Activated CD8-positive, alpha-beta memory T cell treated with anti-CD3 and anti-CD28 coated beads for 1 hour (primary cell): ENCODE measurements at places on chromosomes 5 and 9.

- DNase-seq = no peak
Observed at GRCh38 chr5:102718819-102719218, 36.3 kb upstream of the PAM start.

DNA sequence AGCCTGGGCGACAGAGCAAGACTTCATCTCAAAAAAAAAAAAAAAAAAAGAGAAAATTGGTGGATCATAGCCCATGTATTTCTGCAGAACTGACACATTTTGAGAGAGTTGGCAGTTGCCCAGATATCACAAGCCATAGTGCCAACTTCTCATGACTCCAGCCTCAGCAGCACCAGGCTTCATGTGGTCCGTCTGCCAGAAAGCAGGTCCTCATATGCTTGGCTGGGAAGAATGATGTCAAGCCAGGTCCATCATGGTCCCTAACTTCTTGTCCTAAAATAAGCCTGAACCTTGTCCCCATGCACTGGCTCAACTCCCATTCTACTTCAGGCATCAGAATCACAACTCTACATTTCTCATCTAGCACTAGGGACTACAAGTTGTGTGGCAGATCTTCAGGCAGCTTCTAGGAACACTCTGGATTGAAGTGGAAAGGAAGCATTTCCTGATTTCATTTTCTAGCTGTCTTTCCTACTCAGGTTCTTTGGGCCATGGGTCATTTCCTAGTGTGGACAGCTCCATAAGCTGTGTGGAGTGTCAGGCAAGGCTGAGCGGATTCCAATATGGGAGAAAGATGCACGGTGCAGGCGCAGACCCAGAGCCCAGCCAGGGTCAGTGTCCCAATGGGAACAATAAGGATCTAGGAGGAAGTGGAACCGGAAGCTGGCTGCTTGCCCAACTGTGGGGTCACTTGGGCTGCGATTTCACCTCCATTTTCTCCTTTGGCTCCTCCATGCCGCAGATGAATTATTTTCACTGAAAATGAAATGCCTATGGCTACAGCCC, 90.1 kb downstream of the LMNB1 start:
- no peak for DNase-seq

- DNase-seq = no peak
Observed at GRCh38 chr5:25009063-25009462, 364.3 kb upstream of the CDH10 start.

DNA sequence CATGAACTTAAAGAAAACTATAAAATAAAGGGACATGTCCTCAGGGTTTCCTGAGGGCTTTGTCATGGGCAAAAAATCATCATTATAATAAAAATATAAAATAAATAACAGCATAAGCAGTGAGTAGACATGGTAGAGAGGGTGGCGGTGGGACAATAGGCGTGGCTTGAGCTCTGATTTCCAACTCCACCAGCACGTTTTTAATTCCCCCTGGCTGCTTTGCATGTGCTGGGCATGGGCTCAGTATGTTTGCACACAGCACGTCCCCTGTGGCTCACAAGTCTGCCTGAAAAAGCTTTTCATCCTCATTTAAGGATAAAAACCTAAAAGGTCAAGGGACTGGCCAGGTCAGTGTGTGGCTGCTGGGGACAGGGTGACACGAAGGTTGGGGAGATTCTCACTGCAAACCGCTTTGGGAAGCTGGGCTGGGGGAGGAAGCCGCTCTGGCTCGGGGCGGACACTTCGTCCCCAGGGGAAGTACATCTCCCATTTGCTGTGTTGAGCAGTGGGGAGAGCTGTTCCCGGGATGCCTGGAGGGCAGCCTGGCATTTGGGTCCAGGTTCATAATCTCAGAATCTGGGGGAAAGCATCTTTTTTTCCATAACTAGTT, 32.6 kb downstream of the NKX2-5 start:
- DNase-seq = no peak

DNA sequence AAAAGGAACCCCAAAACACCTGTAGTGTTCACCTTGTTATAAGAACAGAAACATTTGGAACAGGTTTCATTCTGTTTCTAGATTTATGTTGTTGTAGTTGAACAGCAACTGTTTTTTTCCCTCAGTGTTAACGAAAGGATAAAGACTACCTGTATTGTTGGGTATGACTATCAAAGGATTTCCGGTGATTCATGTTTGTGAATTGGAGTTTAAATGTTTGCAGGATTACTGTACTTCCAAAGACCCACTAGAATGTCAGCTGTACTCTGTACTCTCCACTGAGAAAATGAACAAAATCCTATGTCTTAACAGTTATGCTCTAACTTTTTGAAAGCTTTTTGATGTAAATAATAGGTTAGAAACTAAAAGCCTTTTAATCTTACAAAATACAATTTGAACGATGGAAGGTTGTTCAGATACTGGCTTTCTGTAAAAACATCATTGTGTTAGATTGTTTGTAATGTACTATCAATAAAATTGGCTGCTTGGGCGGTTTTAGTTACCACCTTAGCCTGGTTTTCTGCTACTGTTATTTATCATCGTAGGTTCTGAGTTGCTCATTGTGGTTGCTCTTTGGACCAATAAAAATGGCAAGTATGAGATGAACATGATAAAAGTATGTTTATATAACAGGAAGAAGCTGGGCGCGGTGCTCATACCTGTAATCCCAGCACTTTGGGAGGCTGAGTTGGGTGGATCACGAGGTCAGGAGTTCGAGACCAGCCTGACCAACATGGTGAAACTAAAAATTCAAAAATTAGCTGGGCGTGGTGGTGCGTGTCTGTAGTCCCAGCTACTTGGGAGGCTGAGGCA, 44.1 kb downstream of the DCP2 start:
- DNase-seq = no peak

DNA sequence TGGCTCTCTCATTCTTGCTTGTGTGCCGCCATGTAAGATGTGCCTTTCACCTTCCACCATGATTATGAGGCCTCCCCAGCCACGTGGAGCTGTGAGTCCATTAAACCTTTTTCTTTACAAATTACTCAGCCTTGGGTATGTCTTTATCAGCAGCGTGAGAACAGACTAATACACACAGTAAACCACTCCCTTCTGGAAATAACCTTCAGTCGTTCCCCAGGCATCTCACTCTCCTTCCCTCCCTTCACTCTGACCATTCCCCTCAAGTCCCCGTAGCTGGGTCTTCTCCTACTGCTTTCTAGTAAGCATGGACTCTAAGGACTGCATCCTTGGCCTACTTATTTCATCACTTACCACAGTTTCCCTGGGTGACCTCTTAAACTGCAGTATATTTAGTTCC, 493.9 kb downstream of the CCDC171 start:
- no peak for DNase-seq

GRCh38 chr9:104247899-104248460, 153.9 kb downstream of the SMC2 start:
- no peak for DNase-seq

DNA sequence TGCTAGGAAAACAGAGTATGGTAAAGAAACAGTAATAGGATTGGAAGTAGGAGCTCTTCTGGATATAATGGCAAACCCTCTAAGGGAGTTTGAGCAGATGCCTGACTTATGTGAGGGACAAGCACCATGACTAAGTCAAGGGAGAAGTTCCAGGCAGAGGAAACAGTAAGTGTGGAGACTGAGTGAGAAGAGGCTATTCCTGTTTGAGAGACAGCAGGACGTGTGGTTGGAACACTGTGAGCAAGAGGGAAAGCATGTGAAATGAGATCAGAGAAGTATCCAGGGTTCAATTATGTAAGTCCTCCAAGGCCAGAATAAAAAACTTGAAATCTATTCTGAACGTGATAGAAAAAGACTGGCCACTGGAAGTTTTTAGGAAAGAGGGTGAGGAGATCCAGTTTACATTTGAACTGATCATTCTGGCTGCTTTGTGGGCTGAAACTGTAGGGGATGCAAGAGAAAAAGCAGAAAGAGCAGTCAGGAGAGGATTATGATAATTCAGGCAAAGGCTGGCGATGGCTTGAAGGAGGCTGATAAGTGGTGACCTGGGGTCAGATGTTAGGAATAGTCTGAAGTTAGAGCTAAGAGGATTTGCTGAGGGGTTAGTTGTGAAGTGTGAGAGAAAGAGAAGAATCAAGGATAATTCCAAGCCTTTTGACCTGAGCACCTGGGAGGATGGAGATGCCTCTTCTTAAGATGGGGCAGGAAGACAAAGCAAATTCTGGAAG, 19.2 kb downstream of the DMAC1 start:
- DNase-seq = no peak

DNA sequence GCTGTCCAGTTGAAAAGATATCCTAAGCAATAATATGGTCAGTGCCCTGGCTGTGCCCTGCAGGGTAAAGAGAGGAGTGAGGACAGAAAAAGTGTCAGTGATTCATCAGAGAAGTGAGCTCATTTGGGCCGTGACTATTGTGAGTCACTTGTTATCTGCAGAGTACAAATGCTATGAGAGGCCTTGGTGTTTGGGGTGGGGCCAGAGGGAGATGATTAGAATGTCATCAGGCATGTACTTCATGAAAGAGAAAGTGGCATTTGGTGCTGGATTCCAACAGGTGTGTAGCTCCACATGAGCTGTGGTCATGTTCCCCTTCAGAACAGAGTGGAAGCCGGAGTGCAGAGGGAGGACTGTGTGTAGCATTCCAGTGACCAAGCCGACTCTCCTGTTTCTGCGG, 174.1 kb downstream of the KDM4C start:
- DNase-seq = no peak

DNA sequence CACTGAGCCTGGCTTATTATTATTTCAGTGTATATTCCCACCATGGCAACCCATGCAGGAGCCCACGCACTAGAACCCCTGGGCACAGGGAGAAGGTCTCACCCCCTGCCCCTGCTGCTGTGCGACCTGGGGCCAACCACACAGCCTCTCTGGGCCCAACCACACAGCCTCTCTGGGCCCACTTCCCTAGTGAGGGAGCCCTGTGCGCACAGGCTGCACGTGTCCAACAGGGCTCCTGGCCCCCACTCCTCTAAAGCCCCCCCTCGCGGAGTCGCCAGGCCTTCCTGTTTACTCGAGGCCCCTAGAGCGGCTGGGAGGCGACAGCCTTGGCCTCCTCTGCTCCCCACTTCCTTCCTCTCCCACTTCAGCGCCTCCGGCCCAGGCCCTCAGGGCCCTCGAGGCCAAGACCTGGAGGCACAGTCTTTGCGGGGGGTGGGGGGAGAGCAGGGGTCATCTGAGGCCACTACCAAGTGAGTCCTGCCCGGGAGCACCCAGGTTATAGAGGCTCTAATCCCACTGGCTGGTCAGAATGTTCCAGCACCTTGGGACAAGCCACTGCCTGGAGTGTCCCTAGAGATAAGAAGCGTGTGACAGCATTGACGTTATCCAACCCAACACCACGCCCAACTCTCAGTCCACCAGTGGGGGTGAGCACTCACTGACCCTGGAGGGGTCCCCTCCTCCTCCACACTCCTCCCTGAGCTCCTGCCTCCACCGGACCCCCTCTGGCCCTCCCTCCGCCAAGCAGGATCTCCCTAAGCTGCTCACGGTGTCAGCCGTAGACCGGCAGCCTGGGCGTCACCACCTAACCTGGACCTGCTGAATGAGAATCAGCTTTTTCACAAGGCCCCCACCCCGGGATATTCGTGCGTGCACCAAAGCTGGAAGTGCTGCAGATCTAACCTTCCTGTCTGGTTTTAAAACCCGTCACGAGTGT, 7.9 kb upstream of the ENG start:
- no peak for DNase-seq

GRCh38 chr9:136829981-136830885, 12.0 kb upstream of the AJM1 start:
- DNase-seq = no peak

GRCh38 chr5:82164977-82165713, 113.0 kb downstream of the RPS23 start:
- no peak for DNase-seq

DNA sequence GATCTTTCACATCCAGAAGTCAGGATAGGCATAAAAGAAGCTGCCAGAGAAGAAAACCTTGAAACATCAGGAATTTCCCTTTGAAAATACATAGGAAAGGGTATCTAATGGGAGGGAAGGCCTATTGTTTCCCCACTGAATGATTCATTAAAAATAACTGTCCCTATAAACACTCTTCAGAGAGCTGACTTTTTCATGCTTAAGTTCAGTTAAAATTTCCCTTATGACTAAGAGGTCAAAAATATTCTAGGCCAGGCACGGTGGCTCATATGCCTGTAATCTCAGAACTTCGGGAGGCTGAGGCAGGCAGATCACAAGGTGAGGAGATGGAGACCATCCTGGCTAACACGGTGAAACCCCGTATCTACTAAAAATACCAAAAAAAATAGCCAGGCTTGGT, 499.5 kb downstream of the ENC1 start:
- DNase-seq = no peak

GRCh38 chr5:54895816-54896341, 89.5 kb downstream of the ESM1 start:
- DNase-seq = no peak

GRCh38 chr9:14148501-14149103, 165.3 kb downstream of the NFIB start:
- no peak for DNase-seq

- DNase-seq = no peak
Observed at GRCh38 chr9:14445946-14446345, 132.0 kb upstream of the NFIB start.

DNA sequence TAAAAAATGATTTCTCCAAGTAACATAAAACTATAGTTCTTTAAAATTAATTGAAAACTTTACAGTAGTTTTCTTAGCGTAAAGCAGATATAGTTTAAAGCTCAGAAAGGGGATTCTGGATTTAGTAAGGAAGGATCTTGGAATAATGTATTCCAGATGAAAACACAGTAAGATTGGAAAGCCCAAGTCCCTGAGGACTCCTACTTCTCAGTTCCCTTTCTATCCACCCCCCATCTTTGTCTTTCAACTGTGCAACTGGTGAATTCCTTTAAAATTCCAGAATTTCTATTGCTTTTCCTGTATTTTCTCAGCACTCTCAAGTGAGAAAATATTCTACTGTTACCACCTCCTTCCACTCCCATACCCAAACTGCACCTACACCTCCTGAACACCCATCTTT, 184.5 kb upstream of the FBN2 start:
- no peak for DNase-seq

- no peak for DNase-seq
Observed at GRCh38 chr5:127685662-127686061, 17.5 kb upstream of the CCDC192 start.

- DNase-seq = no peak
Observed at GRCh38 chr5:55372130-55372925, 64.5 kb downstream of the MTREX start.

- DNase-seq = no peak
Observed at GRCh38 chr9:92095236-92095635, 20.0 kb downstream of the SPTLC1 start.

GRCh38 chr5:150054569-150054968, 31.8 kb downstream of the CSF1R start:
- DNase-seq = no peak

- no peak for DNase-seq
Observed at GRCh38 chr9:134066526-134066912, 1.3 kb downstream of the BRD3 start.

- no peak for DNase-seq
Observed at GRCh38 chr5:103866169-103866568, 303.6 kb upstream of the NUDT12 start.

DNA sequence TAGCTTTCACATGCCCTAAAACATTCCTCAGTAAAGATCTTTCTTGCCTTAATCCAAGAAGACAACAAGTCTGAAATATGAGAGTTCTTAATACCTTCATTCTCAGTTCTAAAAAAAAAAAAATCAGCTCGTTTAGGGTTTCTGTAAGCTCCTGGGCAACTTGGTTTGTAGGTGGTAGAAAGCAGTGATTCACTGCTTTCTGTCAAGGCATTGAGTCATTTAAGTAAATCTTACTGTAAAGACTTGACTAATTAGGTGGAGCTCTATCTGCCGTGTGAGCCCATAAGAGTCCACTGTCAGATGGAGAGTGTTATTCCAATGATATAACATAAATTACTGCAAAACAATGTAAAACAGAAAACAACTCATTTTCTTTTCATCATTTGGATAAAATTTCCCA, 56.1 kb upstream of the MAST4 start:
- DNase-seq = no peak
